ENCODE measurements at places on chromosomes 1 and 21.

GRCh38 chr1:61202854-61203598 is 120.7 kb downstream of the NFIA start:
- DNase-seq: no peak

- no peak for DNase-seq
These were observed 37.0 kb upstream of the PLPPR4 start for GRCh38 chr1:99227056-99227897.

- no peak for DNase-seq
These were observed 52.3 kb downstream of the ADAMTS5 start for GRCh38 chr21:26914557-26914956.

- no peak for DNase-seq
These were observed 145.9 kb upstream of the KAZN start for GRCh38 chr1:14452551-14452950.

DNA sequence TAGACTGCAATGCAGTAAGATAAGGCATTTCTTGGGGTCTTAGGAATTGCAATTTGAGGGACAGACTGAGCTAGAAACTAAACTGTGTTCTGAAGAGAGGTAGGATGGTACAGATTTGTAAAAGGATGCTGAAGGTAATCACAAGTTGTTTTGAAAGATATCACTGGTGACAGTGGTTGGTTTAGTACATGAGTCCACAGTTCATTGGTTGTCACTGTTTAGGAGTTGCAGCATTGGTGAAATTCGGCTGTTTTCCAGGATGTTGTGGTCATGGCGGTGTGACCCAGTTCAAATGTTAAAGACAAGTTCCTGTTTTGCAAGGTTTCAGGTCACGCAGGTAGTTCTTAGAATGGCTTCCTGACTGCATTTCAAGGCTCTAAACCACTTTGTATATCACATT is 292.8 kb upstream of the B3GALT2 start:
- peak; percentile 80 for DNase-seq

DNA sequence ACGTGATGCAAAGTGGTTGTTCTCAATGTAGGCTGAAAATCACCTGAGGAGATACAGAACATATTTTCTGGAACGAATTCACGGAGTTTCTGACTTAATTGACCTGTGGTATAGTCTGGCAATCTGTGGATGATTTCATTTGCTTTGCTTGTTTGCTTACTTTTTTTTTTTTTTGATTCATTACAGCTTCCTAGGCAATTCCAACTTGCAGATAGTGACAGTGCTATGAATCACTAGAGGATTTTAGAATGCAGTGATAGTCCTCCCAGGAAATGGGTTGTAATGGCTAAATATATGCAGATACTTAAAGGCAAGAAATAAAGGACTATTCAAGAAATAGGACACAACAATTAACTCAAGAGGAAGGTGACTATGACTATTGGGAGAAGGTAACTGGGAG is 1378.1 kb upstream of the PRMT6 start:
- DNase-seq: no peak

GRCh38 chr1:96926176-96926575 is 204.6 kb downstream of the PTBP2 start:
- no peak for DNase-seq

GRCh38 chr1:76086597-76086996 is 12.1 kb downstream of the ST6GALNAC3 start:
- DNase-seq: no peak

DNA sequence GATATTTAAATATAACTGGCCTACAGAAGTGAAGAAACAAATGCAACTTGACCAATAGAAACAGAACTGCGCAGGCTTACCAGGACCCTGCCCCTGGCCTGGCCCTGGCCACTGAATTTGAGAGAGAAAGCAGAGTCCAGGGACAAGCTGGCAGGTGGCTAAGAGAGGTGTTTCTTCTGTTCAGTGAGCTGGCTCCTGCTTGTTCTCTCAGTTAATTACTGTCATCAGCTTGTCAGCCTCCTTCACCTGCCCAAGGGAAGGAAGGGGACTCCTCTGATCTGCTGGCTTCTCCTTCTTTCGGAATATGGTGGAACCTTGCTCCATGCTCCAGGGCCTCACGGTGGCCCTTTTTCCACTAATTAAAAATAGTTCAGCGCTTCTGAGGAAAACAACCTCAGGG is 388.4 kb downstream of the DISC1 start:
- no peak for DNase-seq

GRCh38 chr1:247337250-247337746 is 5.6 kb upstream of the ZNF496 start:
- no peak for DNase-seq

- peak; percentile 61 for DNase-seq
These were observed 252.4 kb upstream of the DUSP10 start for GRCh38 chr1:221994274-221994698.

GRCh38 chr21:28655471-28655870 is 337.2 kb downstream of the LTN1 start:
- no peak for DNase-seq

GRCh38 chr1:94765958-94766357 is 54.2 kb upstream of the SLC44A3 start:
- no peak for DNase-seq

GRCh38 chr1:6035719-6036118 is 10.0 kb upstream of the KCNAB2 start:
- DNase-seq: no peak

- DNase-seq: no peak
These were observed 53.9 kb upstream of the TIAM1 start for GRCh38 chr21:31397939-31398338.

- no peak for DNase-seq
These were observed 403 bp upstream of the PSEN2 start for GRCh38 chr1:226870026-226870400.

DNA sequence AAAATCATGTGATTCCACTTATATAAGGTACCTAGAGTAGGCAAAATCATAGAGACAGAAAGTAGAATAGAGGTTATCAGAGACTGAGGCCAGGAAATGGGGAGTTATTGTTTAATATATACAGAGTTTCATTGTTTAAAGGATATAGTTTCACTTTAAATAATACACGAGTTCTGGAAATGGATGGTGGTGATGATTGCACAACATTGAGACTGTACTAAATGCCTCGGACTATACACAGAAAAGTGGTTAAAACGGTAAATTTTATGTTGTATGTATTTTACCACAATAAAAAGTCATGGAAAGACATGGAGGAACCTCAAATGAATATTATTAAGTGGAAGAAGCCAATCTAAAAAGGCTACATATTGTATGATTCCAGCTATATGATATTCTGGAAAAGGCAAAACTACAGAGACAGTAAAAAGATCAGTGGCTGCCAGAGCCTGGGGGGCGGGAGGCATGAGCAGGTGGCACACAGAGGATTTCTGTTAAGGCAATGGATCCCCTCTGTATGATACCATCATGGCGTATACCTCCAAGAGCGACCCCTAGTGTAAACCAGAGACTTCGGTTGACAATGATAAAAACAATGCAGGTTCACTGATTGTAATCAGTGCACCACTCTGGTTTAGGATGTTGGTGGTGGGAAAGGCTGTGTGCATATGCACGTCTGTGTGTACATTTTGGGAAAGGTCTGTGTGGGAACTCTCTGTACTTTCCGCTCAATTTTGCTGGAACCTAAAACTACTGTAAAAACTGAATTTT is 7.5 kb downstream of the C1orf198 start:
- no peak for DNase-seq

- no peak for DNase-seq
These were observed 74.4 kb downstream of the HMCN1 start for GRCh38 chr1:185808631-185809030.

- no peak for DNase-seq
These were observed 24.0 kb downstream of the NGF start for GRCh38 chr1:115314092-115314491.

DNA sequence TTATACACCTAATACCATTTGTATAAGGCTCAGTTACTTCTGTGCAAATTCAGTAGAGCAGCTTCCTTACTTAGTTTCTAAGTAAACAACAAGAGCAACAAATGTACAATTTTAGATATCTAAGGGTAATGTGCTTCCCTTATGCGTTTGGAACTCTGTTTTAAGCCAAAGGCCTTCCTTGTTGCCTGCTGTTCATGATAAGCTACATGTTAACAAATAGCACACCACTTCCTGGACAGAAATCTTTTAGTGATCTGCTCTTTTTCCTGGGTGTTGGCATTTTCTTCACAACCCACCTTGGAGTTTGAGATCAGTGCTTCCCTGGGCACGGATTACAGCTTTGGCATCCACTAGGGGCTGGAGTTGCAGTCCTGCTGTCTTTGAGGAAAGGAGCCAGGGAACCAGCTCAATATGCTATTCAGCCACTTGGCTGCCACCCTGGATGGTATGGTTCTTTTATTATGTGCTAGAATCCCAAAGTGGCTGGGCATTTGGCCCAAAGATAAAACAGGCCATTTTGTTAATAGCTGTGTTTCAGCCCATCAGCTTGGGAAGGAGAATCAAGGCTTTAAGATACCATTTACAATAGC is 55.6 kb upstream of the ADAR start:
- DNase-seq: no peak

GRCh38 chr1:33814166-33814565 is 49.7 kb upstream of the HMGB4 start:
- DNase-seq: no peak

DNA sequence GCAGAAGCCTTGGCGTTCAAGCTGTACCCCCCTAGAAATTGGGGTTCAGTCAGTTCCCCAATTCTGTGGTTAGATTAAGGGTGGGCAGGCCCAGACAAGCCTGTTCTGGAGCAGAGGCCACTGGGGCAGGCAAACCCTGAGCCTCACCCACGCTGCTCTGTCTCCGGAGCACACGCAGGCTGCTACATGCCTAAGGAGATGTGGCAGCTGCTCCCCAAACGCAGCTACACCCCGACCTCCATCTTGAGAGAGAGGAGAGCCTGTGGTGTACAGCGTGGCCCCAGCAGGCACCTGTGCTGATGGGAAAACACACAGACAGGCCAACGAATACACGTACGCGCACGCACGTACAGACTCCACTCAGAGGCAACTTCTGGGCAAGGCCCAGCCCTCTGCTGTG is 33.9 kb upstream of the GRHL3 start:
- DNase-seq: no peak

- DNase-seq: peak; percentile 95
These were observed 16.7 kb downstream of the POU3F1 start for GRCh38 chr1:38029685-38030511.

GRCh38 chr1:30845904-30846290 is 62.7 kb downstream of the SDC3 start:
- DNase-seq: no peak

DNA sequence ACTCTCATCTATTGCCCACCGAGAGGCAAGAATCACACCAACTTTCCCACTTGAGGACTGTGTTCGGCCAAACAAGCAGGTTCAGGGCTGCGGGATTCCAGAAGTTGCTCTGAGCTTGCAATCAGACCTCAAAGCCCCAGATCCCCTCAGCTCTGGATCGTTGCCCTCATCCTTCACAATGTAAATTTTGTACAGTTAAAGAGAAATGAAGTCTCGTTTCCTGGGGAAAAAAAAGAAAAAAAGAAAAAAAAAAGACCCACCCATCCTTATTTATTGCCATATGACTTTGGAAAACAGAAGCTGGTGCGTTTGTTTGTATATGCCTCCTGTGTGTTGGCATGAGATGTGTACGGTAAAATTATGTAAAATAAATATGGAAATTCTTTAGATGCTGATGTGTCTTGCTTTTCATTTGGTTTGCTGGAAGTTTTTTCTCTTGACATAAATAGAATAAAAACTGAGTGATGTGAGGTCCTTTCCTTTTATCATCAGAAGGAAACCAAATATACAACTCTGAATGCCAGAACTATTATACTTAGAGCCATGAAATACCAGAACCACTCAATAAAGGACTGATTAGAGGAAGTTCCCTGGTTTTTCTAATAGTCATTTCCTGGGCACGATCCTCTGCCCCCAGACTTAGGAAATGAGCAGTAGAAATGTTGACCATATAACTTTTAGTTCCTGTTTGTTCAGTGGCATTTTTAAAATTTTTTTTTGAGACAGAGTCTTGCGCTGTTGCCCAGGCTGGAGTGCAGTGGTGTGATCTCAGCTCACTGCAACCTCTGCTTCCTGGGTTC is 48.7 kb downstream of the LHX4 start:
- DNase-seq: no peak

DNA sequence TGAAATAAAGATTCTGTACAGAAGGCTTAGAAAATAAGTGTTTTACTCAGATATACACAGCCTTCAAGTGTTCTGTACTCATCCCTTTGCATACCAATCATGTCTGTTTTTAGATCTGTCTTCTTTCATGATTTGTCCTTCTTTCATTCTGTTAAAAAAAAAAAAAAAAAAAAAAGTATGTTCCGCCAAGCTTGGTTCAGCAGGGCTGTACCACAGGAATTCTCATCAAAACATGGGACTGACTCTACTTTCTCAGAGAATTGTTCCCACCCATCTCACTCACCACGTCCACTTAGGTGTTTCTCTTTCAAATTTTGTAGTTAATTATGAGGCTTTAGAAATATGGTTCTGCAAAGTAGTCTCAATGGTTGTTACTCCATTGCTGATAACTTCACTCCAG is 119.0 kb downstream of the AK5 start:
- no peak for DNase-seq

- no peak for DNase-seq
These were observed 4.9 kb downstream of the NEK7 start for GRCh38 chr1:198161718-198162090.

DNA sequence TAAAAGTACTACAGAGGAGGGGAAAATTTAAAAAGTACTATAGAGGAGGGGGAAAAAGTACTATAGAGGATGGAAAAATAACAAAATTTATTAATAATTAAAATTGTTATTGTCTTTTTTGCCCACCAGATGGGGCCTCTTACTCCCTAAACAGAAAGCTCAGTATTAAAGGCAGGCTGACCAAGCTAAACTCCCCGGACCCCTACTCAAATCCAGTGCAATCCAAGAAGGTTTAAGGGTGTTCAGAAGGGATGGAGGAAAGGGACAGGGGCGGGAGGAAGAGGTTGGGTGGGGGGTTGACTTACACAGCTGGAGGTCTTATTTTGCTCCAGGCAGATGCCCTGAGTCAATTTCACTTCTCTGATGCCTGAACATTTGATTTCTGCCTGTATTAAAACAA is 13.7 kb downstream of the CD34 start:
- no peak for DNase-seq

DNA sequence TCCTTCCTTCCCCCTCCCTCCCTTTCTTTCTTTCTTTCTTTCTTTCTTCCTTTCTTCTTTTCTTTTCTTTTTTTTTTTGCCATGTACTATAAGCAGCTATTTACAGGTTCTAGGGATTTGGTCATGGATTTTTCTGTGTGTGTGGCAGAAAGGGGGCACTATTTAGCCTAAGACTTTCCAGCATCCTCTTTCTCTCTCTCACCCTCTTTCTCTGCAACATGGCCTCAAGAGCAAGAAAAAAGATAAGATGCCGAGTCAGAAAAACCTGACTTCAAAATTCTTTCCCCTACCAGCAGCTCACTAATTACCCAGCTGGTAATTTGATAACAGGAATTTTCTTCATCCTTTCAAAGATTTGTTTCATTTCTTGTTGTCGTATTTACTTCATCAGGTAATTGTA is 458.3 kb upstream of the ADAMTS5 start:
- no peak for DNase-seq

DNA sequence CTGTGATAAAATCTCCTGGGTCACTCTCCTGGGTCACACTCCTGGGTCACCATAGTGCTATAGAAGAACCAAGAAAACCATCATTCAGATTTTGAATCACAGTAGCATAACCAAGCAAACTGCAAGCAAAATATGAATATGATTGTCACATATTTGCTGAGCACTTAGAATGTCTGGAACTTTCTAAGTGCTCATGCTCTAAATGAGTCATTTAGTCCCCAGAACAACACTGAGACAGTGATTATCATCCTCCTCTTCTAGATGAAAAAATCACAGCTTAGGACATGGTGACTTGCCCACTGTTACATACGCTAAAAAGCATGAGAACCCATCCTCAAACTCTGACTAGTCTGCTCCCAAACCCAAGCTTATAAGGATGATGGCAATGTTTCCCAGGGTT is 39.5 kb upstream of the DDAH1 start:
- DNase-seq: no peak
